ENCODE measurements at places on chromosomes 12 and 14.

DNA sequence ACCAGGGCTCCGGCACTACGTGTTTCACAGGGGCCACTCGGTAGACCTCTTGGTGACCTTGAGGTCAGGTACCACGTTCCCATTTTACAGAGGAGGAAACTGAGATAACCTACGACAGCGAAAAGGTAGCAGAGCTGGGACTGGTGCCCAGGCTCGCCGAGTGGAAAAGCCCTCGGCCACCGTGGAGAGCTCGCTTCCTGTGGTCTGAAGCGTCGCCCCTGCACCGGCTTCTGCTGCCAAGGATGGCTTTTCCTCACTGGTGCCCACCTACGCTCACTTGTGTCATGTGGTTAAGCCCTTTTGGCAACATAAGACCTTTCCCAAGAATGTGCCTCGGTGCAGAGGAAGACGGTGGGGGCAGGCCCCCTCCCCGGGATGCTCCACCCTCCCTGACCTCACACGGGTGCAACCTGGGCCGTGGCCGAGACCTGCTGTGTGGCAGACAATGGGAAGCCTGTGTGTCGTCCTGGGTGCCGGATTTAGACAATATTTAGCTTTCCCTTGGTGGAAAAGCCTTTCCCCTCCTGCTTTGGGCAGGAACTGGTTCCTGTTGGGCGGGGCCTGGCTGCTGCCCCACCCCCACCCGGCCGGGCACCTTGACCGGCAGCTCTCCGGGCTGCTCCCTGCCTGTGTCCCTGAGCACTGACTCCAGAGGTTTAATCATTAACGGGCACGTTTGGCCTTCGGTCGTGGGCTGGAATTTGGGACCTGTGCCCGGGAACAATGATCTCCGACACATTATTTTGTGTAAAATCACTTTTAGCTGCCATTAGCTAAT, 32.4 kb upstream of the PPP1R13B start:
- DNase-seq, result no peak

- DNase-seq, result no peak
These were observed 82.0 kb downstream of the IFT43 start for GRCh38 chr14:76067536-76067935.

DNA sequence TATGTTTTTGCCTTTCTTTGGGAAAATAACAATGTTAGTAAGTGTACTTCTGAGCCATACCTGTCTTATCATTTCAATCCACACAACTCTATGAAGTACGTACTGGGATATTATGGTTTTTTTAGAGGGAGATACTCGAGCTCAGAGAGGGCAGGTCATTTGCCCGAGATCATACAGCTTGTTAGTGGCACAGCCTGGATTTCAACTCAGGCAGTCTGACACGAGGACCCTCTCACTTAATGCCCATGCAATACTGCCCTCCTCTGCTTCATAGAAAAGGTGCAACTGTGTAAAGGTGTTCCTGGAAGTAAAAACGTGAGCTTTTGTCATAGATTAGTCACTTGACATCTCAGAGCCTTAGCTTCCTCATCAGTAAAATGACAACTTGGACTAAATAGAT, 128.0 kb downstream of the NDUFA12 start:
- DNase-seq, result no peak

GRCh38 chr12:107884769-107885694, 110.5 kb downstream of the ASCL4 start:
- no peak for DNase-seq

- DNase-seq, result no peak
These were observed 18.8 kb downstream of the HCAR2 start for GRCh38 chr12:122684297-122684813.

DNA sequence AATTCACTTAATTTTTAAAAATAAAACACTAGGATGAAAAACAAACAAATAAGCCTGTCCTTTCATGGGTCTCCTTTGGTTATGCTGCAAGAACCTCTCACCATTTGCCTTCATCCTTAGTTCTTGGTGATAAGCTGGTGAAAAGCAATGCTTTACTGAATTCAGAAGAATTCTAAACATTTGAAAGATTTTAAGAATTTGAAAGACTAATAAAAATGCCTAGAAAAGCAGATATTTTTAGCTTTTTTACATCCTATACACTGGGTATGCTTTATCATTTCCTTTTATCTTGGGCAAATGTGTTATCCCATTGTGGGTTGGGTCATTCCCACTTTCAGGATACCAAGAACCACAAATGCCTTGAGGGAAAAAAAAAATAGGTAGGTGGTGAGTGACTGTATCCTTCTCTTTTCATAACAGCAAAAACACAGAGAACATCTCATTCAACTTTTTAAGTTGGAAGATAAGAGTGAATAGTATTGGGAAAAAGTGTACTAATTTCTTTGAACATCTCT, 197.1 kb upstream of the ABCD2 start:
- no peak for DNase-seq

- DNase-seq, result no peak
These were observed 665.6 kb downstream of the C12orf50 start for GRCh38 chr12:87363497-87364084.

GRCh38 chr12:26845057-26845666, 12.2 kb upstream of the ITPR2 start:
- no peak for DNase-seq

DNA sequence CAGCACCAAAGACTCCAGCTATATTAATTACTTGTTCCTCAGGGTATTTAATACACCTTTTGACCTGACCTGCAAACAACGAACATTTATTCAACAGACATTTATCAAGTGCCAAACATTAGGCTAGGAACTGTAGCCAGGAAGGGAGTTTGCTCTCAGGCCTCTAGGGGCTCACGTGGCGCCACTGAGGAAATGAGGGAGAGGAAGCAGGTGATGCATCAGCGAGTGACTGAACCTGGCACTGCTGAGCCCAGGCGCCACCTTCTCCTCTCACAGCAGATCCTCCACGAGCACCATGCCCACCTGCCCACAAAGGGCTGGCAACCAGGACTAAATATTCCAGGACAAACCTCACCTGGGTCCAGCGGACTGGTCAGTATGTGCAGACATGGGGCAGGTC, 50.2 kb downstream of the SETD3 start:
- no peak for DNase-seq

DNA sequence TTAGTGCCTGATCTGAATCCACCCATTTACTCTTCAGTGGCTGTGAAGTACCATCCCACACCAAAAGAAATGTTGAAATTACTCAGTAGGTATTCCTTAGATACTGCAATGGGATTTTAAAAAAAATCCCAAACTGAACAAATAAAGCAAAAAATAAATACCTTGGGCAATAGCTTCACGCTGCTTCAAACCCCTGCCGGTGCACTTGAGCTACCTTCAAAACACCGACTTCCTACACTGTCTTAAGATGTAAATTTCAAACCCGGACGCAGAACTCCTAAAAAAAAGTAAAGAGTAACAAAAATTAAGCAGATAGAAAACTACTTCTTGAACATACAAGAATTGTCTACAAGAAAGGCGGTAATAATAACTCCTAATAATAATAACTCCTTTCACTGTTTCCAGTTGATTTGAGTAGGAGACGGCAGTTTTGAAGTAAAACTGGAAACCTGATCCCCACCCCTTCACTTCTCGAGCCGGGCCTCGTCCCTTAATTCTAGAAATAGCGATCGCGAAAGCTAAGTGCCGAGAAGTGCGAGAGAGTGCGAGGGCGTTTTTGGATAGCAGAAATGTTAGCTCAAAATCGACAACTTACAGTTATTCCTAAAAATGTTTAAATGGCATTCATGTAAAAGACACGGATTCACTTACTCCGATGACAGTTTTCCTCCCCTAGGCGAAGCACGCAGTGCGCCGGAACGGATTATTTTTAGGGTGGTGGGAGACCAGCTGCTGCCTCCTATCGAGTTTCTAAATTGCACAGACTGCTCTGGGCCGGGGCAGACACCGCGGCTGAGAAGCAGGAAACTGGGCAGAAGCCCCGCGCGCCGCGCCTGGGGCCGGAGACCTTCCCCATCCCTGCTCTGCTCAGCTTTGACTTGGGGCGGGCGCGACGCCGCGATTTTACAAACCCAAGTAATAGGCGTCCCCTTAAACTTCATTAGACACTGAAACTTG, at the start of gene ABCC9:
TSS of gene ABCC9 (minus strand) at position 878 of the 957 bp plus-strand sequence. CDS start 4,752 bp downstream, outside the sequence.
- DNase-seq, result no peak

DNA sequence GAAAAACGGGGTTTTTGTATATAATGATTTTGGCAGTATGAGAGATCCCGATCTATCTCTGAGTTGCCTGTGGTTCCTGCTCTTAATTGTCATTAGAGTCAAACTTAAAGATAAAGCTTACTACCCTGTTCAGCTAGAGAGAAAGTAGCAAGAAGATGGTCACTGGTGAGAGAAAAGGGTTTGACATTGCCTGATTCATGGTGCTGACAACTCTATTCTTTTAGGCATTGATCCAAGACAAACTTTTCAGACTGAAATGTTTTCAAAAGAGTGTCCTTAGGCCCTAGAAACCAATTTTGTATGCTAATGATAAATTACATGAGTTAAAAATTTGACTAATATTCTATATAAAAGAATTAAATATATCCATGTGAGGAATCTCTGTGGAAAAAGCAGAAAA, 35.1 kb downstream of the PELI2 start:
- no peak for DNase-seq

DNA sequence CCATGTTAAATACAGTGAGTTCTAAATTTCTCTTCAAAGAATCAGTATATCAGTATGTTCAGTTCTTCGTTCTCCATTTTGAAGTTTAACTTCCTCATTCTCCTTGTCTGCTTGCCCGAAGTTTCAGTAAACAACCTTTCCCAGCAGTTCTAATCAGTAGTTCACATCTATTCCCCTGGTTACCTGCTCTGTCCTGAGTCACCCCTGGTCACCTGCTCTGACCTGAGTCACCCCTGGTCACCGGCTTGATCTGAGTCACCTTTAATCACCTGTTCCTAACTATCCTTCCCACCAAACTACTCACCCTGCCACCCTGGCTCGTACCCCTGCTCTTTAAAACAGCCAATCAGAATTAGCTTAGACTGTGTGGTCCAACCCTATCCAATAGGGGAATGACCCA, 9.4 kb upstream of the OR10G3 start:
- DNase-seq, result no peak

- no peak for DNase-seq
These were observed 7.2 kb upstream of the PLEKHG7 start for GRCh38 chr12:92695577-92695976.

- DNase-seq, result no peak
These were observed 35.4 kb upstream of the TMEM179 start for GRCh38 chr14:104639885-104640548.

- DNase-seq, result no peak
These were observed 129.9 kb downstream of the GALC start for GRCh38 chr14:87863047-87863446.

DNA sequence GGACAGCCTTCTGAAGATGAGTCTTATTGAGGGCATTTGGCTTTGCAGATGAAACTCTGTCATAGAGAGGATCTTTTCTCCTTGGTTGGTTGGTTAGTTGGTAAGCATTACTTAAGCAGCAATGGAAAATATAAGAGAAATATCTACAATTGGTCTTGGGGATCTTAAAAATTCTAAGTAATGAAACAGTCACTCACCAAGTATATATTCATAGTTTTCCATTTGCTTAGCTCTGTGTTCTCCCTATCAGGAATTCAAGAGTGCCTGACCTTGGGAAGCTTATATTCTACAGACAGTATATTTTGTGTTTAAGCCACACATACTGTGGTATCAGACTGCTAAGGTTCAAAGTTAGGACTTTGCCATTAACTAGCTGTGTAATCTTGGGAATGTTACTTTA, at the start of gene OR5AU1:
TSS of gene OR5AU1 (minus strand) at position 101 of the 400 bp plus-strand sequence. CDS start 191 bp downstream, outside the sequence.
- DNase-seq, result no peak

DNA sequence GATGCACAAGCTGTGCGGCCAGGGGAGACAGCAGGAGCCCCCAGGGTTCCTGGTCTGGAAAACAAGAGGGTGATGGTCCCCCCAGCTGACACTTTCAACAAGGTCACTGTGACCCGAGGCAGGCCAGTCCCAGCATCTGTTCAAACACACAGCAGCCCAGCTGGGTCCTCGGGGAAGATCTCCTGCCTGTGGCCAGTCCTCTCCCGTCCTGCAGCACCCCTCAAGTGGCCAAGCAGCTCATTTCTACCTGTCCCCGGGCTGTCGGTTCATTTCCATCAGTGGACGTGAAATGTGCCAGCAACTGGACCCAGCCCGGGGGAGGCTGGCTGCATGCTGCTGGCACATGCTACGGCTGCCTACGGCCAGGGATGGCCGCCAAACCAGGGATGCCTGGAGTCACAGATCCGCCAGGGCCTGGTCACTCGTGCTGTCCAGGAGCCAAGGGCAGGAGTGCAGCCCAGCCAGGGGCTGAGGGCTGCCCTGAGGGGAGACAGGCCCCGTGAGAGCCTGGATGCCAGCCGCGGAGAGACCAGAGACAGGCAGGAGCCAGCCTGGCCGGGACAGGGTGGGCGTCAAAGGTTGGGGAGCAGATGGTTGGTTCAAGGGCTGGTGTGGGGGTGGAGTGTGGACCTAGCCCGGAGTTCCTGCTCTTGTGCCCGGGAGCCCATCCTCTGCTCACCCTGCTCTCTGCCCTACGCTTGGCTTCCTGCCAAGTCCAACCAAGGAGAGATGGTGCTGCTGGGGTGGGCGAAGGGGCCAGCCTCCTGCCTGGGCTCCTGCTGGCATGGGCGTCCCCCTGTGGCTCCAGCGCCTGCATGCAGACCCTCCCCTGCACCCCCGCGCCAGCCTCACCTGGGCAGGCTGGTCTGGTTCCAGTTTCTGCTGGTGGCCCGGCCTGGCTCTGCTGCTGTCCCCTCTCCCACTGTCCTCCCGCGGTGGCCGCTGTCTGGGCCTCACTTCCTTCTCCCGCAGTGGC, 143.8 kb downstream of the ADGRD1 start:
- DNase-seq, result no peak

All from stimulated activated CD8-positive, alpha-beta memory T cell treated with anti-CD3 and anti-CD28 coated beads, Interleukin-2, amount 100 ng/mL, for 1 hour (primary cell).